Activated B cell treated with CpG ODN at 0.5 μM for 24 hours (primary cell): ENCODE measurements at places on chromosomes 4 and X. TPM values are rescaled to one million over a fixed set of nuclear protein-coding genes. Genes with fewer than 3 reads are reported as not detected.

Gene PRRG1
- not detected in 2 replicates for total RNA-seq

Gene BCLAF3
- total RNA-seq = 11.6 and 15.3 TPM in 2 replicates

Gene PDHA2
- not detected in 2 replicates for total RNA-seq

Gene CYTL1
- total RNA-seq = not detected in 2 replicates

Gene DDX53
- total RNA-seq = not detected in 2 replicates

Gene DCAF4L1
- total RNA-seq = 0.22 and 0.24 TPM in 2 replicates

Gene MAGEB2
- total RNA-seq = not detected in 2 replicates
